ENCODE measurements at places on chromosomes 7 and 10. TPM values are rescaled to one million over a fixed set of nuclear protein-coding genes. Genes with fewer than 3 reads are reported as not detected.

The PAPOLB gene
- total RNA-seq = 0.04 TPM

The GALNT17 gene
- total RNA-seq = not detected

The BTBD16 gene
- total RNA-seq = not detected

The LLCFC1 gene
- not detected for total RNA-seq

The CYP26C1 gene
- total RNA-seq = 0.33 TPM

The COBL gene
- total RNA-seq = not detected

Data from pulmonary artery endothelial cell (primary cell).